ENCODE measurements at places on chromosomes 7 and 10. TPM values are rescaled to one million over a fixed set of nuclear protein-coding genes. Genes with fewer than 3 reads are reported as not detected.

DNA sequence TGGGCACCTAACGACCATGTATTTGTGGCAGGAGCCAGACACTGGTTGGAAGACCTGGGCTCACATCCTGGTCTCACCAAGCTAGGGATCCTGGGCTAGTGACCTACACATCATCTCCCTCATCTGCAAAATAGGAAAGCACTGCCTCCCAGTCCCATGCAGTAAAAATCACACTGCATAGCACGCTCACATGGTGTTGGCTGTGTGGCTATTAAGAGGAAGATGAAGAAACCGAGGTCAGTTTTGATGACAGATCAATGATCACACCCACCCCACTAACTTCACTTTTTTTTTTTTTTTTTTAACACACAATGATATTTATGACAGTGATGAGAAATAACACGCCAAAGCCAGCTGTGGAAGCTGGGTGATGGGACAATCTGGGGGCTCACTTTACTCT, 146.5 kb downstream of the RNF216 start:
- H3K36me3 ChIP-seq, result peaks cover 20% of the 10 kb centered on the region
- peaks cover 25% of the 10 kb centered on the region for H3K4me1 ChIP-seq
- no peak overlapping the region for H3K4me3 ChIP-seq
- H3K27ac ChIP-seq, result no peak overlapping the region
- no peaks in the 10 kb centered on the region for H3K27me3 ChIP-seq

- no peak overlapping the region for H3K27ac ChIP-seq
- no peak overlapping the region for H3K4me3 ChIP-seq
- H3K36me3 ChIP-seq, result no peaks in the 10 kb centered on the region
- H3K27me3 ChIP-seq, result peaks cover 2% of the 10 kb centered on the region
- DNase-seq, result no peak
Measured at GRCh38 chr10:123620621-123621020, 45.5 kb upstream of the GPR26 start.

DNA sequence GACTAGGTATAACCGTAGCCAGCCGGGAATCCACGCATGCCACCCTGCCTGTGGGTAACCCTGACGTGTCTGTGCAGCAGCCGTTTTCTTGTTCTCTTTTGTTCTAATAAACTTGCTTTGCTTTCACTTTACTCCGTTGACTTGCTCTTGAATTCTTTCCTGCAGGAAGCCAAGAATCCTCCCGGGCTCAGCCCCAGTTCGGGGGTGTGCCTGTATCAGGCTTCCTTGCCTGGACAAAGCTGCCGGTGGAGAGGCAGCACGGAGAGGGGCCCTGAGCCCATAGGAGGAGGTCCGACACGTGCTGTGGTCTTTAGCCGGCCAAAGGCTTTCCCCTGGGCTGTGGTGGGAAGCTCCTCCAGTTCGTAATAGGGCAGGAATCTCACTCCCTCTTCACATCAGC, 256.5 kb upstream of the PPP2R2D start:
- H3K36me3 ChIP-seq, result peaks cover 2% of the 10 kb centered on the region
- peaks cover 3% of the 10 kb centered on the region for H3K4me1 ChIP-seq
- no peaks in the 10 kb centered on the region for H3K27me3 ChIP-seq
- no peak overlapping the region for H3K27ac ChIP-seq

DNA sequence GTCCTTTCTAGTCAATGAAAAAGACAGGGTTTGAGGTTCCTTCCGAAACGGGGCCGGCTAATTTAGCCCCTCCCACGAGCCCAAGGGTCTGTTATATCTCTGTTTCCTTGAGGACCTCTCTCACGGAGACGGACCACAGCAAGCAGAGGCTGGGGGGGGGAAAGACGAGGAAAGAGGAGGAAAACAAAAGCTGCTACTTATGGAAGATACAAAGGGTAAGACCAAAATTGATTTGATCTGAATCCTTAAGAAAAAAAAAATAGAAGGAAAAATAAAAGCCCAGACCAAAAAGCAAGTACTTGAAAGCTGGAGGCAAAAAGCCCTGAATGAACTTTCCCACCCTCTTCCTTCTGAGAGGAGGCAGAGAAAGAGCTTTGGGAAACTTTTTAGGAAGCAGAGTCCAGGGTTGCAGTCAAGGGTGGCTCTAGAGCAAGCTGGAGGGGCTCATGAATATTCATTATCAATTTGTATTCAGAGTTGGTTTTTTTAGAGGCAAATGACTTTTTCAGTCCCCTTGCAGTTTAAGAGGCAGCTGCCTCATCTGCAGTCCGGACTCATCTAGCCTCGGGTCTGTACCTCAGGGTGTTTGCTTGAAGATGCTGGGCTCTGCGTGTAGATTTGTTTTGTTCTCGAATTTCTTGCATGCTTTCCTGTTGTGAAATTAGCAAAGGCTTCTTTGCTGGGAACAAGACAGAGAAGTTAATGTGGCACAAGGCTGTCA, at the start of gene ENTPD1:
TSS of gene ENTPD1 (plus strand) at position 123 of the 721 bp plus-strand sequence. CDS start at position 200, 77 bp downstream.
- peaks cover 28% of the 10 kb centered on the region for H3K27me3 ChIP-seq
- H3K27ac ChIP-seq, result peak within 1 kb of the TSS; percentile 54

Gene PDE6C
- total RNA-seq, result not detected

GRCh38 chr10:29270883-29271282, 18.0 kb upstream of the LYZL1 start:
- H3K4me3 ChIP-seq, result no peak overlapping the region
- peaks cover 1% of the 10 kb centered on the region for H3K27me3 ChIP-seq
- DNase-seq, result no peak
- no peaks in the 10 kb centered on the region for H3K36me3 ChIP-seq
- no peak overlapping the region for H3K27ac ChIP-seq

DNA sequence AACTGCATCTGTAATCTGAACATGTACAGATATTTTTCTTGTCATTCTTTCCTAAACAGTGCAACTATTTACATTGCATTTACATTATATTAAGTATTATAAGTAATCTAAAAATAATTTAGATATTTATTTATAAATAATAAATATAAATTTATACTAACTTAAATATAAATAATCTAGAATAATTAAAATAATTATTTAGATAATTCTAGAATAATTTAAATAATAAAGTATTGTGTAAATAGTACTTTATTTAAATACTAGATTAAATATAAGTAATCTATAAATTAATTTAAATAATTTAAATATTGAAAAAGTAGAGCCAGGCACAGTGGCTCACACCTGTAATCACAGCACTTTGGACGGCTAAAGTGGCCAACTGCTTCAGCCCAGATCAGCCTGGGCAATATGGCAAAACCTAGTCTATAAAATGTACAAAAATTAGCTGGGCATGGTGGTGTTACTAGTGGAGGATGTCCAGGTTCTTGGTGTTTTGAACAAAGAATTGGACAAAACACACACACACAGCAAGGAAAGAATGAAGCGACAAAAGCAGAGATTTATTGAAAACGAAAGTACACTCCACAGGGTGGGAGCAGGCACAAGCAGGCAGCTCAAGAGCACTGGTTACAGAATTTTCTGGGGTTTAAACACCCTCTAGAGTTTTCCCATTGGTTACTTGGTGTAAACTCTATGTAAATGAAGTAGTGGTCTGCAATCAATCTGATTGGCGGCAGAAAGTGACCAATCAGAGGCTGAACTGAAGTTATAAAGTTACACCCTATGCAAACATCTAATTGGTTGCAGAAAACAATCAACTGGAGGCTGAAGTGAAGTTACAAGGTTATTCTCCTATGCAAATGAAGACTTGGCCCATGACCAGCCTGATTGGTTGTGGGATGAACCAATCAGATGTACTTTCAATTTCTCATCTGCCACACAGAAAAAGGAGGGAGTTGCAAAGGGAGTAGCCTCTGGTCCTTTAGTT, 100.2 kb upstream of the SP4 start:
- no peak for DNase-seq
- no peak overlapping the region for H3K4me3 ChIP-seq
- no peak overlapping the region for H3K27ac ChIP-seq
- no peaks in the 10 kb centered on the region for H3K27me3 ChIP-seq
- peaks cover 4% of the 10 kb centered on the region for H3K4me1 ChIP-seq

GRCh38 chr10:103951942-103952341, 15.0 kb upstream of the SLK start:
- H3K4me1 ChIP-seq, result peaks cover 8% of the 10 kb centered on the region
- H3K4me3 ChIP-seq, result no peak overlapping the region
- H3K27ac ChIP-seq, result no peak overlapping the region
- no peaks in the 10 kb centered on the region for H3K36me3 ChIP-seq
- no peaks in the 10 kb centered on the region for H3K27me3 ChIP-seq

GRCh38 chr10:35605191-35605590, at the start of gene GJD4:
GJD4 (plus strand) TSS chr10:35605341; CDS start chr10:35605568, 227 bp downstream.
- H3K4me1 ChIP-seq, result peaks cover 5% of the 10 kb centered on the region
- no peaks in the 10 kb centered on the region for H3K36me3 ChIP-seq
- no peak within 1 kb of the TSS for H3K27ac ChIP-seq
- peaks cover 45% of the 10 kb centered on the region for H3K27me3 ChIP-seq

DNA sequence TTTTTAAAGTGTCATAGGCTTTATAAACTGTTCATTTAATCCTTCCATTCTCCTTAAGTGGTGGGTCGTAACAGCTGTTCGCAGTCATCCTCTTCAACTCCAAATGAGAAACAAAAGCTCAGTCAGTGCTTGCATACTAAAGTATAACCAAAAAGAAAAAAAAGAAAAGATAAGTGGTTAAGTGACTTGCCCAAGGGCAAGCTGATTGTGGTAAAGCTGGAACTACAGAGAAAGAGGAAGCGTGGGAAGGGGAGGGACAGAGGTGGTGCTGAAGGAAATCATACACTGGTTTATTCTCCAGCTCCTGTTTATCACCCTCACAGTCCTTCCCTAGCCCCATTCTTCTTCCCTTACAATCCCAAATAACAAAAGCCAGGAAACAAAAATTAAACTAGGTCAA, 29.6 kb downstream of the IDE start:
- no peaks in the 10 kb centered on the region for H3K27me3 ChIP-seq
- no peak overlapping the region for H3K4me3 ChIP-seq
- no peak overlapping the region for H3K27ac ChIP-seq
- DNase-seq, result no peak
- no peaks in the 10 kb centered on the region for H3K36me3 ChIP-seq
- peaks cover 31% of the 10 kb centered on the region for H3K4me1 ChIP-seq

Gene PGAM2
- total RNA-seq, result 0.26 TPM

GRCh38 chr10:120732643-120733313, 118.4 kb upstream of the WDR11 start:
- no peak overlapping the region for H3K27ac ChIP-seq
- H3K4me1 ChIP-seq, result no peaks in the 10 kb centered on the region
- H3K36me3 ChIP-seq, result no peaks in the 10 kb centered on the region
- H3K27me3 ChIP-seq, result peaks cover 3% of the 10 kb centered on the region
- DNase-seq, result peak; percentile 17

Gene OPN4
- not detected for total RNA-seq

- H3K27me3 ChIP-seq, result peaks cover 17% of the 10 kb centered on the region
- DNase-seq, result no peak
- H3K36me3 ChIP-seq, result no peaks in the 10 kb centered on the region
Measured at GRCh38 chr7:21167942-21168341, 259.9 kb upstream of the SP4 start.

Gene DPYSL4
- 7.0 TPM for total RNA-seq

DNA sequence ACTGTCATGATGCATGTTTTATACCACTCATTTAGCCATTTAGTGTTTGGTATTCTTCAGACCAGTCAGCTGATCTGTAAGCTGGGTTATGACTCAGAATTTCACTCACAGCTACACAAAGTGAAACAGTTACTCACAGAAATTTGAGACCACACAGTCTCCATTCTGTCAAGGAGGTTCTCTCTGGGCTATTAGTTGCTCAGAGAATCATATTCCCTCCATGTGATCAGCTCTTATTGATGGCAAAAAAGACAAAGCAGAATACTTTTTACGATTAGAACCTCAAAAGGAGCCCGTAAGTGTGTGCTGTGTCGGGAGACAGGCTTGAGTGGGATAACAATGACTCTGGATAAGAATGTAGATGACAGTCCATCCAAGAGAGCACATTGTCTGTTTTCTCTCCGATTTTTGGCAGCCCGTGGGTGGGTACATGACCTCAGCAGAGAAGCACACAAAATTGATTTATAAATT, 277.6 kb upstream of the SORCS1 start:
- H3K27ac ChIP-seq, result no peak overlapping the region
- H3K4me3 ChIP-seq, result no peak overlapping the region
- H3K27me3 ChIP-seq, result no peaks in the 10 kb centered on the region

DNA sequence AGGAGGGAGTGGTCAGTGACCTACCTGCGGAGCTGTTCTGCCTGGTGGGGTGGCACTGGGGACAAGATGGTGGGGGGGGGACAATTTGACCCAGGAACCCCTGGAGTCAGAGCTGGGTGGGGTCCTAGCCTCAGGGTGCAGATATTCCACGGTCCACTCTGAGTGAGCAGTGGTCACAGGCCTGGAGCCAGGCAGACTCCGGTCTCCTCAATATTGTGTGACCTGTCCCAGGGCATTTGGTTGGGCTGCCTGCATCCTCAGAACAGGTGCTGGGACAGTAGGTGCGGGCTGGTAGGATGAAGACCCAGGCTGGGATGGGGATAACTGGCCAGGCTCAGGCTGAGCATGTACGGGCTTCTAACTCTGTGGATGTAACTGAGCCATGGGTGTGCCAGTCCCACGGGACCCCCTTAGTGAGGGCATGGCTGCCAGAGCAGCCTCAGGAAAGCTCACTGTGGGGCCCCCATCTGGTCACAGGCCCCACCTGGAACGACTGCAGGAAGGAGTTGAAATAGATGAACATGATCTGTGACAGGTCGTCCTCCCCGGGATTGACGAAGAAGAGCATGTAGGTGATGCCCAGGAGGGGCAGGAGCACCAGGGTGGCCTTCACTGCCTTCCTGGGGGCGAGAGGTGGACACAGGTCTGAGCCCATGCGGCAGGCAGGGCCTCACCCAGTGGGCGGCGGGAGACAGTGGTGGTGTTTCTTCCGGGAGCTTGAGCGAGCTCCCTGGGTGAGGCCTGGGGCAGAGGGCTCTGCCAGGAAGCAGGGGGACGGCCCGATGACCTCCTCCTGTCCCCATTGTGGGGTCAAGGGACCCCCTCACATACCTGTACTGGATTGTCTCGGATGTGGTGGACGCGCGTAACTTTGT, 26.9 kb downstream of the CRHR2 start:
- no peak for DNase-seq
- H3K27me3 ChIP-seq, result no peaks in the 10 kb centered on the region
- H3K4me3 ChIP-seq, result no peak overlapping the region
- no peak overlapping the region for H3K27ac ChIP-seq
- H3K36me3 ChIP-seq, result no peaks in the 10 kb centered on the region

GRCh38 chr10:3118641-3119091, 51.3 kb downstream of the PFKP start:
- no peaks in the 10 kb centered on the region for H3K4me1 ChIP-seq
- H3K27me3 ChIP-seq, result no peaks in the 10 kb centered on the region
- no peak overlapping the region for H3K27ac ChIP-seq
- DNase-seq, result no peak
- no peak overlapping the region for H3K4me3 ChIP-seq
- peaks cover 73% of the 10 kb centered on the region for H3K36me3 ChIP-seq

DNA sequence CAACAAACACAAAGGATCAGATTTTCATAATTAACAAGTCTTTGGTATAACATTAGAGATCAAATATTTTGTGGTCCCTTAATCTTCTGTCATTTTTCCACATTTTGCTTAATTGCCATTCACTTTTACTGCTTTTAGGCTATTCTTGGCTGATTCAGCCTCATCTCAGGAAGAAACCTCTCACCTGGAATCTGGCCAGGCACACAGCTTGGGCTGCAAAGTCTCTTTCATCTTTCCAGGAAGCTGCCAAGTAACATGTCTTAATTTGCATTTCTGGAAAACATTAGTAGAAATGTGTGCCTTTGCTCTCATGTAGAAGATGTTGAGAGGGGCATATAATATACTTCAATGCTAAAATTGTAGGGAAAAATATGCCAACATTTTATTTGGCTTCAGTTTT, 174.2 kb upstream of the STEAP4 start:
- no peaks in the 10 kb centered on the region for H3K4me1 ChIP-seq
- no peaks in the 10 kb centered on the region for H3K36me3 ChIP-seq
- no peak overlapping the region for H3K4me3 ChIP-seq
- DNase-seq, result no peak

Gene PRXL2A
- 10.1 TPM for total RNA-seq

GRCh38 chr10:103814105-103814504, 41.3 kb downstream of the SH3PXD2A start:
- no peak overlapping the region for H3K4me3 ChIP-seq
- H3K27me3 ChIP-seq, result no peaks in the 10 kb centered on the region
- no peak for DNase-seq
- no peaks in the 10 kb centered on the region for H3K36me3 ChIP-seq
- no peak overlapping the region for H3K27ac ChIP-seq

Measured in activated CD4-positive, alpha-beta memory T cell treated with anti-CD3 and anti-CD28 coated beads for 36 hours (primary cell).